ENCODE measurements at places on chromosomes 16 and 17.
A peak's percentile ranks its signal among the peaks of the same experiment; 100 is the strongest.

- DNase-seq, result peak; percentile 24
Observed at GRCh38 chr16:20084624-20085226, 11.0 kb upstream of the GPR139 start.

- no peak for DNase-seq
Observed at GRCh38 chr17:45098081-45098868, 34.0 kb downstream of the PLCD3 start.

DNA sequence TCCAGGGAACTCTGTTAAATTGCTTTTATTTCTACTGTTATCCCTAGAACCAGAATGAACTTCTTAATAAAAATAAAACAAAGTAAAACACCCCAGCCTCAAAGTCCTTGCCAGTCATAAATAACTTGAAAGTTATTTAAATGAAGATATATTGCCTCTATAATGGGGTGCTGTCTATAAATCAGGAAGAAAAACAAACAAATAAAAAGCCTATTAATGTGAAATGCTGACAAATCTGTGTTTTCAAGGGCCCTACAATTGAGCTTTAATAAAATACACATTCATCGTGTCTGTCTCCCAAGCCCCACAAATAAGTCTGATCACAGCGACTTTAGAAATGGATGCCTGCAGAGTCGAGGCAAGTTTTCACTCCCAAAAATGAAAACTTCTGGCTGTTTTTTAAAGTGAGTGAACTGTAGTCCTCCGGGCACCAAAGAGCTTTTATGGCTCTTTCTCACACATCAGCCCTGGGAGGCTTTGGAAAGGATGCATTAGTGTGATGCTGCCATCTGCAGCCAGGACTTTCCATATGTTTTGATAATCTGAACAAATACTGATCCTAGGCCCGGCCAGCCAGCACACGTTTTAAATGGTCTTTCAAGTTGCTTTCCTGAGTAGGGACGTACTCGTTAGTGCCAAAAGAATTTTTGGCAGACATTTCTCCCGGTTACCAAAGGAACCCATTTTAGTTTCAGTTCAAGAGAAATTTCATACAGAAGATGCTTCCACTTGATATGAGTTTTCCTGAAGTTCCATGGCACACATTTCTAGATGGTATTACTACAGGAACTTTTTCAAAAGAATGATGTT, 16.3 kb downstream of the NACA2 start:
- peak; percentile 16 for DNase-seq

GRCh38 chr17:62617894-62618472, 9.5 kb upstream of the MRC2 start:
- DNase-seq, result peak; percentile 12

GRCh38 chr17:82475458-82475857, 16.9 kb downstream of the NARF start:
- no peak for DNase-seq

DNA sequence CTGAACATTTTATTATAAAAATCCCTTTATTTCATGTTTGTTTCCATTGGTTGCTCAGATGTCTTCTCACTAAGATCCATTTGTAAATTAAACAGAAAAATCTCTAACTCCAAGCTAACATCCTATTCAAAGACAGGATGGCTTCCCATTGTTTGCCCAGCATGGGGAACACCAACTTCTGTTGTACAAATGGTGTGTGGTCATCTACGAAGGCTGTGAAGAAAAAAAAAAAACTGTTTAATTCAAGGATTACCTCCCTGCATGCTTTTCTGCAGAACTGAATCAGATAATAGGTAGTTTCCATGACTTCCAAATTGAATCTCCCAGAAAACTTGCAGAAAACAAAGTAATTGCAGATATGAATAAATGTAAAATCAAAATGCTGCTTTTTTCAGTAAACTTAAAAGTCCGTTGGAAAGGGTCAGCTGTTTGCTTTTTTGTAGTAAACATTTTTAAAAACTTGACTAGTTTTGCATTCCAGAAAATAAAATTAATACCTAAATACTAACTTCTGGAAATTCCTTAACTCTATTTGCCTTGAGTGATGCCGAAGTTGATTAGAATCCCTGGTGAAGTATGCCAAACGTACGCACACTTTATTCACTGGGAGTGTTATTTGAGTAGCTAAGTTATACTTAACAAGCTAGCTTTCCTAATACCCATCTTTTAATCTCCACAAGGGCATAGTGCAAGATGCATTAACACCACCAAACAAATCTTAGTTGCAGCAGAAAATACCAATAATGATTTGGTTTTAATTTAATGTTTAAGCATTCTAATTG, 7.7 kb downstream of the SALL1 start:
- no peak for DNase-seq

DNA sequence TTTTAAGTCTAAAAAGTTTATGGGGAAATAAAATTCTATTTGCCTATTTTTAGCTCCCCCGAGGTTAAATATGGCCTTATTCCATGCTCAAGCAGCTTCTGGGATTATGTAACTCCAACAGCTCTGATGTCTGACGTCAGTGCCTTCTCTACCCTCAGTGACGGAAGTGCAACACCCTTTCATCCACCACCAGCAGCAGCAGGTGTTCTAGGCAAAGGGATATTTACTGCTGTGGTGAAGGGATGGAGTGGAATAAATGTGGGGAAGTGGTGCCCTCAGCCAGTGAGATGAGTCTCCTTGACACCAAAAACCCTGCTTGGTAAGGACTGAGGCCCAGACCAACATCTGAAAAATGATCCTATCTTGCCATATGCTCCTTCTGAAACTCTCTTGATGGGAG, 247.4 kb downstream of the SHISA9 start:
- peak; percentile 2 for DNase-seq

DNA sequence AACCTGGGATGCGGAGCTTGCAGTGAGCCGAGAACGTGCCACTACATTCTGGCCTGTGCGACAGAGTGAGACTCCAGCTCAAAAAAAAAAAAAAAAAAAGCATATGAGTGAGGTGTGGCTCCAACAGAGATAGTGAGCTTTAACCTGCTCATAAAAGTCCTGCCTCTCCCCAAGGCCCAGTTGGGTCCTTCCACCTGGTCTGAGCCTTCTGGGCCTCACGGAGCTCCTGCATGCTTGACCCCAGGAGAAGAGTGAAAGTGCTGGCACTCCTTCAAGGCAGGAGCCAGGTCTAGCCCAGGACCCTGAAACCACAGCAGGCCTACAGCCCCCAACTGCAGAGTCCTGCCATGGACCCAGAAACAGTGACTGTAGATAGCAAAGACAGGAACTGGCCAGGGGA, 17.7 kb downstream of the HSD11B2 start:
- no peak for DNase-seq

DNA sequence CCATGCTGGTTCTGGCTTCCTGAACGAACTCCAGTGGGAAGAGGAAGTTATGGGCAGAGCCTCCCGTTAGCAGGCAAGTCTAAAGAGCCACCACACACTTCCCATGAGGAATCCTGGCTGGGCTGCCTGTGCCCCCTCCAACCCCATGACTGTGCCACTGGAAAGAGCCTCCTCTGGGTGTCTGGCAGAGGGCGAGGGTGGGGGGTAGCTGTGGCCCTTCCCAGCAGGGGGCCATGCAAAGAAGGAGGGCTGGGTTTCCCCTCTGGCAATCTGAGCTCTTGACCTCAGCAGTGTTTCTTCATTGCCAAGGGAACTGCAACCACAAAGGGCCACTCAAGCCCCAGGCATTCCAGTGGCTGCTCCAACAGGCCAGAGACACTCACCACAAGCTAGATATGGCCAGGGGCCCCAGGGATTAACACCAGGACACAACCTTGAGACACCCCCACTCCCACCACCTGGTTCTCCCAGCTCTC, 1.7 kb upstream of the RRAD start:
- DNase-seq, result peak; percentile 63

- no peak for DNase-seq
Observed at GRCh38 chr16:27822996-27823395, 240.5 kb downstream of the GSG1L start.

GRCh38 chr17:47246120-47246519, 7.5 kb upstream of the ITGB3 start:
- DNase-seq, result no peak

DNA sequence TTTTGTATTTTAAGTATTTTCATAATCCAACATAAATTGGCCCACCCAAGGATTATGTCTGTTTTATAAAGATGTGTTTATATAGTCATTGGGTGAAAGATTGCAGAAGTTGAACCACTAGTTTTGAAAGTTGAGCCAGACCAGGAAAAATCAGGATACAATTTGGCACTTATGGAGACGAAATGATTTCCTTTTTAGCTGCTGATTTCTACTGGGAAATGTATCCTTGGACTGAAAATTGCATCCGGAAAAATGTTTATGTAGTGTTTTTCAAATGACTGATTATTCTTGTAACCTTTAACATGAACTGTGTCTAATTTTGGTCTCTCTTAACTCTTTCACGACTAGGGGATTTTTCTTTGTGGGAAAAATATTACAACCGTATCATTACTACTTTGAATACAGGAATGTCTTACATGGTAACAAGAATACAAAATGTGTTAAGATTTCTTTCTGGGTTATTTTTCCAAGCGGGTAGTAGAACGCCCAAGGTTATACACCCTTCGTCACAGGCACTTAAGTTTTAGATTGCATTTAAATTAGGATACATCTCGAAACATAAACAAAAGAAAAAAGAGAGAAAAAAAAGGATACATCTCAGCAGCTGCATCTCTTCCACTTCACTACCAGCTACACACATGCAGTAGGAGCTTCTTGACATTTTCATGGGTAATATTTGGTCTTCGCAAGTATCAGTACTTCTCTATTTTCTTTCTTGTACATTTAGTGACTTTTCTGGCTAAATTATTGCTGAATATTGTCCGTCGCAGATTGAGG, 273.0 kb upstream of the TBX2 start:
- DNase-seq, result no peak

DNA sequence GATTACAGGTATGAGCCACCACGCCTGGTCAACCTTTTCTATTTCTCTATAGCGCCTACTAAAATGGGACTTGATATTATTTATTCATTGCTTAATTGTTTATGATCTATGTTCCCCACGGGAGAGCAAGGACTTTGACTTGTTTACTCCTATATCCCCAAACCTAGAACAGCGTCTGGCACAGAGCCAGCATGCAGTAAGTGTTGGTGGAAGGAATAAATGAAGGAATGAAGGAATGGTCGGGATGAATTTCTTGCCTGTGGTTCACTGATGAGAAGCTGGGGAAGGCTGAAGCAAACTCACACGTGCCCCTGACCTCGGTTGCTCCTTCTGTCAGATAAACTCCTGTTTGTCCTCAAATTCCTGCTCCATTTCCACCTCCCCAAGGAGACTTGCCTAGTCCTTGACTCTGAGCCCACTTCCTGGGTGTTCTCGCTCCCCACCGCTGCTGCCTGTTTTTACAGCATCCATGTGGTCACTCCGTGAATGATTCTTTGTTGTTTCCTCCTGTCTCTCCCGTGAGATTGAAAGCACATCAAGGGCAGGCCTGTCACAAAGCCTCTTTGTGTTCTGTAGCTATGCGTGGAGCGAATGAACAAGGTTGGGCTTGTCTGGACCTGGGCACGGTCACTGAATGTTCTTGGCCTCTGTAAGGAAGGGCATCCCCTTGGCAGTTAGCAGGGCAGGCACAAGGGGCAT, 17.3 kb downstream of the C17orf100 start:
- no peak for DNase-seq

DNA sequence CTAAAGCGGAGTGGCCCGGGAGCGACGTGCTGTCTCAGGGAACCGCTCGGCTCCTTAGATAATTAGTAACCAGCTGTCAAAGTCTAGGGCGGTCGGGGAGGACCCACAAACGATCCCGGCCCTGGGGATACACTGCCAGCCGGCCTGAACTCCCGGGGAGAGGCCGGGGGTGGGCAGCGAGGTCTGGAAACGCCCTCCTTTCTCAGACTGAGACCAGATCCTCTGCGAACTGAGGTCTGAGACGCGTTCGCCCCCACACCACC, 1.3 kb downstream of the HNF1B start:
- DNase-seq, result no peak

DNA sequence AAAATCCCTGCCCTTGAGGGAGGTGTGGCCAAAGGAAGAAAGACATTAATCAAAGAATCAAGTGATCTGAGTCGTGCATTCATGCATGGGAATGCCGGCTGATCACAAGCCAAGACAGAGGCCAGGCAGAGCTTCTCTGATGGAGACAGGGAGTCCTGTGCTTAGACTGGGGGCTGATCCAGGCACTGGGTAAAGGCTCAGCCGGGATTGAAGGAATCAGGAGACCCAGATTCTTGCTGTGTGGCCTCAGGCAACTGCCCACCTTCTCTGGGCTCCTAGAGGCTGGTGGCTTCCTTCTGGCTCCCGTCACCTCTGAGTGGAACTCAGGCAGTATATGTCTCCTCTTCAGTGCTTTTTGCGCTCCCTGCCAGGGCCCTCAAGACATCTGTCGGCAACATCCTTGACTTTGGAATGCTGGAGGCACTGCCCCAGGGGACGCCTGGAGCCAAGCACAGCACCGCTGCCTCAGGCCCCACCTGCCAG, 17.7 kb downstream of the RAI1 start:
- DNase-seq, result no peak

- DNase-seq, result no peak
Observed at GRCh38 chr17:81340607-81341515, 45.8 kb upstream of the SLC38A10 start.

- peak; percentile 38 for DNase-seq
Observed at GRCh38 chr16:78227855-78228254, 128.4 kb downstream of the WWOX start.

DNA sequence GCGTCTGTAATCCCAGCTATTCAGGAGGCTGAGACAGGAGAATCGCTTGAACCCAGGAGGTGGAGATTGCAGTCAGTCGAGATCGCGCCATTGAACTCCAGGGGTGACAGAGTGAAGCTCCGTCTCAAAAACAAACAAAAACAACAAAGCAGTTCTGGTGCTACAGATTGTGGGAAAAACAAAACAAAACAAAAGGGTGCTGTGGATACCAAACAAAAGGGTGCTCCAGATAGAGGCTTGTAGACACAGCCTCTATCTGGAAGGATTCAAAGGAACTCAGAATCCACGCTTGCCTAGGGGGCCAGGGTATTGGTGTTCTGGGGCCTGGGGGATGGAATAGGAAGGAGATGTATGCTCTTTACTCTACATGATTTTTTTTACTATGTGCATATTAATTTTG, 2.5 kb downstream of the MYLK3 start:
- no peak for DNase-seq

DNA sequence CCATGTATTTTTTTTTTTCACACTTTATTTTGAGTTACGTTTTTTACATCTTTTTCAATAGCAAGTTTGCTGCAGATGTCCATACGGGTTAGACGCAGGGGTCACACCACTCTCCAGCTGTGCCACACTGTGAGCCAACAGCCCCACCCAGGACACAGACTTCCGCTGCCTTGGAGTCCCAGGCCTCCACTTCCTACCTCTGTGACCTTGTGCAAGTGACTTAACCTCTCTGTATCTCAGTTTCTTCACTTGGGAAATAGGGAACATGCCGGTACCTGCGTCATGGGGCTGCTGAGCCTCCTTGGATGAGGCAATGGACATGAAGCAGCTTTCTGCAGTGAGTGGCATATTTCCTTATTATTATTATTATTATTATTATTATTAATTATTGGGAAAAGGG, 3.3 kb upstream of the PITPNA start:
- DNase-seq, result no peak

GRCh38 chr16:85729452-85730185, 21.3 kb downstream of the C16orf74 start:
- DNase-seq, result no peak

- peak; percentile 57 for DNase-seq
Observed at GRCh38 chr17:79808763-79809529, 12.1 kb upstream of the CBX8 start.

- no peak for DNase-seq
Observed at GRCh38 chr16:46649588-46650253, 28.5 kb upstream of the SHCBP1 start.

- DNase-seq, result peak; percentile 65
Observed at GRCh38 chr17:33674685-33675084, 381.6 kb upstream of the ASIC2 start.

- no peak for DNase-seq
Observed at GRCh38 chr17:30950669-30951399, 20.0 kb upstream of the RNF135 start.

All from NB4 (cell line).